ENCODE measurements at places on chromosomes 5 and 9.

- peak; percentile 95 for DNase-seq
Observed at GRCh38 chr5:141923448-141924313, at the start of gene DELE1. Gene DELE1, plus strand, starts transcription at chr5:141923871. Its CDS starts 71 bp downstream, at chr5:141923942.

DNA sequence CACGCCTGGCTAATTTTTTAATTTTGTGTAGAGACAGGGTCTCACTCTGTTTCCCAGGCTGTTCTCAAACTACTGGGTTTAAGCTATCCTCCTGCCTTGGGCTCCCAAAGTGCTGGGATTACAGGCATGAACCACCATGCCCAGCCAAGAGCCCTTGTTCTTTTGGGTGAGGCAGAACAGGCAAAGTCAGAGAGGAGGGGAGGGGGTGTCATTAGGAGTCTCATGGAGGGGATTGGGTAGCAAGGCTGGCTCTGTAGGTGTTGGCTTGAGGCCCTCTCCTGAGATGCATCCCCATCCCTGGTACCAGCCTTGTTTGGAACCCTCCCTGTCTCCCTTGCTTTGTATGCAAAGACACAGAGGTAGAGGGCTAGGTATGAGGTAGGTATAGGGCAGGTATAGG is 24.1 kb downstream of the GSN start:
- DNase-seq: no peak

- DNase-seq: no peak
Observed at GRCh38 chr5:10406651-10407050, 35.0 kb upstream of the ROPN1L start.

- DNase-seq: no peak
Observed at GRCh38 chr5:119079318-119079921, 8.5 kb downstream of the DMXL1 start.

- DNase-seq: no peak
Observed at GRCh38 chr5:10486511-10487344, 45.0 kb downstream of the ROPN1L start.
